ENCODE measurements at places on chromosomes 4 and X.

DNA sequence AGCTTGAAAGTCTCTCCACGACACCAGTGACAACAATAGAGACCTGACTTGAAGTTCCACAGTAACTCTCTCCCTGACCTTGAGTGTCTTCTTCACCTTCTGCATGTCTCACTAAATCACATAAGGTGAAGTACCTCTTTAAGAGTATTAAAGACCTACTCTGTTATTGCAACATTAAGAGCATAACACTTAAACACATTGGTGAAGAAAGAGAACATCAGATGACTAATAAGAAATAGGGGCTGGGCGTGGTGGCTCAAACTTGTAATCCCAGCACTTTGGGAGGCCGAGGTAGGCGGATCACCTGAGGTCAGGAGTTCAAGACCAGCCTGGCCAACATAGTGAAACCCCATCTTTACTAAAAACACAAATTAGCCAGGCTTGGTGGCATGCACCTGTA lies 33.9 kb upstream of the MAPK10 start:
- no peak for DNase-seq

DNA sequence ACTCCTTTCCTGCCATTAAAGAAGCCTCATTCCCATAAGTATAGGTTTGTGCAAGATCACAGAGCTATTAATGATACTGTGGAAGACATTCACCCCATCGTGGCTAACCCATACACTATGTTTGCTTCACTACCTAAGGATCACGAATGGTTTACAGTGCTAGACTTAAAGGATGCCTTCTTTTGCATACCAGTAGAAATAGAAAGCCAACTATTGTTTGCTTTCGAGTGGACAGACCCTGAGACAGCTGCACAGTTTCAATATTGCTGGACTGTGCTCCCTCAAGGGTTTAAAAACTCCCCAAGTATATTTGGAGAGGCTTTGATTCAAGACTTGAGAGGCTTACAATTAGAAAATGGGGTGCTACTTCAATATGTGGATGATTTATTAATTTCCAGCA lies 16.0 kb upstream of the PAPSS1 start:
- no peak for DNase-seq

DNA sequence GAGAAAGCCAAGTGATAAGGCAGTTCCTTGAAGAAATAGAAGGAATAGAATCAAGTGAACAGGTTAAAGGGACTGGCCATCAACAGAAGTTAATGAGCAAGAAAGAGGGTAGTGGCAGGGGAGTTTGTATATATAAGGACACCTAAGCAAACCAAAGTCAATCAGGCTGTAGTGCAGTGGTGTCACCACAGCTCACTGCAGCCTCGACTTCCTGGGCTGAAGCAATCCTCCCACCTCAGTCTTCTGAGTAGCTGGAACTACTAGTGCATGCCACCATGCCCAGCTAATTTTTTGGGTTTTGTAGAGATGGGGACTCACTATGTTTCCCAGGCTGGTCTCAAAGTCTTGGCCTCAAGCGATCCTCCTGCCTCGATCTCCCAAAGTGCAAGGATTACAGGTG lies 15.9 kb downstream of the ACOT9 start:
- no peak for DNase-seq

DNA sequence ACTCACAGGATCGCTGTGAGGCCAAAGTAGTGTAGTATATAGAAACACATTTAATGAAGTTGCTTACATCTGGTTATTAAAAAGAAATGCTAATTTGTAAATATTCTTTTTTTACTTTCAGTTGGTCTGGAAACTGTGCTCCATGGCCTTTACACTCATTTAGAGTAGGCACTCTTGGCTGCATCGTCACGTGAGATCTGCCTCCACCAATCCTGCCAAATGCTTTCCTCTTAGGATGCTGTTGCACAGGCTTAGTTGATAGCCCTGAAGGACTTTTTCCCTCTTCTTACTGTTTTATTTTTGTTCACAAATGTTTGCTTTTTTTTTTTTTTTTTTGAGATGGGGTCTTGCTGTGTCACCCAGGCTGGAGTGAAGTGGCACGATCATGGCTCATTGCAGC lies 6.3 kb downstream of the CPE start:
- no peak for DNase-seq

GRCh38 chr4:41644288-41644914 lies 104.1 kb downstream of the PHOX2B start:
- no peak for DNase-seq

DNA sequence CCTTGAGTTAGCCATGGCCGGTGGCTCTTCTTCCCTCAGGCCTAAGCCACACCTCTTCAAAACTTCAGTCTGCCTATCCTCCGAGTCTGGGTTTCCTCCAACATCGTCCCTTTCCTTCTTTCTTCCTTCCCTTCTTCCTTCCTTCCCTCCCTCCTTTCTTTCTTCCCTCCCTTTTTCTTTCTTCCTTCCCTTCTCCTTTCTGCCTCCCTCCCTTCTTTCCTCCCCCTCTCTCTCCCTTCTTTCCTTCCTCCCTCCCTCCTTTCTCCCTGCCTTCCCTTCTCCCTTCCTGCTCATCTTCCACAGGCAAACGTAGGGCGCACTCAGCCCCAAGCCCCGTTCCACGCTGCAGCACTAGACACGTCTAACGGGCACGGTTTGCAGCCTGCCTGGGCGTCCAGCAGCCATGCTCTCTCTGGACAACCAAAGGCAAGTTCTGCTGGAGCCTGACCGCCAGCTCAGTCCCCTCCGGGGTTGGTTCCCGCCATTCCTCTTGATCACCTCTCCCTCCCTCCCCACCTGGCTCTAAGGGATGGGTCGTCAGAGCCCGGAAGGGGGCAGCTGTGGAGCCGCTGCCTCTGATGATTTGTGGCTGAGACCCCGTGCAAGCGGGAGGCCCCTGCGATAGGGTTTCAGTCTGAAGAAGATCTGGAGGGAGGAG lies 34.1 kb upstream of the CLDN24 start:
- DNase-seq = no peak

All from stimulated activated CD8-positive, alpha-beta memory T cell treated with anti-CD3 and anti-CD28 coated beads, Interleukin-15, amount 100 ng/mL, for 48 hours (primary cell).